ENCODE measurements at places on chromosomes 6 and 20.

GRCh38 chr20:54468082-54468481, 7.3 kb upstream of the DOK5 start:
- DNase-seq = no peak

DNA sequence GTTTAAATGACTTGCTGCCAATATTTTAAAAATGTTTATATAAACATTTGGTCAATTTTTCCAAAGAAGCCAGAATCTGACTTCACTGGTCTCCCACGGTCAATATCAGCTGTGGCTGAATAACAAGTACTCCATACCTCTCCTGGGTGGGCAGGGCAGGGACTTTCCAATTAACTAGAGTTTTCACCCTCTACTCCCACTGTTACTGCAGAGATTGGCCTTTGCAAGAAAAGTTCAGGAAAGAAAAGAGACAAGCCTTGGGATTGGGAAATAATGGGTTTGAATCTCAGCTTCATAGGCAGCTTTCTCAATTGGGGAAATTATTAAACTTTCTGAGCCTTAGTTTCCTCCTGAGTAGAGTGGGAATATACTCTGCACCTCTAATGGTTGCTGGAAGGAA, 236.9 kb downstream of the PRL start:
- DNase-seq = no peak

DNA sequence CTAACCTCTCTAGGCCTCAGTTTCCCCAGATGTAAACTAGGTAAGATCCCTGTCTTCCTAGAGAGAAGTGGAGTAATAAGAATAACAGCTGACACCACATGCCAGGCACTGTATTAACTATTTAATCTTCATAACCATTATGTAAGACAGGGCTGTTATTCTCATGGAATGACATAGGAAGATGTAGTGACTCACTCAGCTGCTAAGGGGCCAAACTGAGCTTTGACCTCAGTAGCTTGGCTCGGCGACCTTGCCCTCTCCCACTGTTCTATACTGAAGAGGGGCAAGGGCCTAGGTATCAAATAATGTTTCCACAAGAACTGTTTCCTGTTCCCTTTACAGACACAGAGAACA, 2.9 kb upstream of the MDGA1 start:
- DNase-seq = no peak

DNA sequence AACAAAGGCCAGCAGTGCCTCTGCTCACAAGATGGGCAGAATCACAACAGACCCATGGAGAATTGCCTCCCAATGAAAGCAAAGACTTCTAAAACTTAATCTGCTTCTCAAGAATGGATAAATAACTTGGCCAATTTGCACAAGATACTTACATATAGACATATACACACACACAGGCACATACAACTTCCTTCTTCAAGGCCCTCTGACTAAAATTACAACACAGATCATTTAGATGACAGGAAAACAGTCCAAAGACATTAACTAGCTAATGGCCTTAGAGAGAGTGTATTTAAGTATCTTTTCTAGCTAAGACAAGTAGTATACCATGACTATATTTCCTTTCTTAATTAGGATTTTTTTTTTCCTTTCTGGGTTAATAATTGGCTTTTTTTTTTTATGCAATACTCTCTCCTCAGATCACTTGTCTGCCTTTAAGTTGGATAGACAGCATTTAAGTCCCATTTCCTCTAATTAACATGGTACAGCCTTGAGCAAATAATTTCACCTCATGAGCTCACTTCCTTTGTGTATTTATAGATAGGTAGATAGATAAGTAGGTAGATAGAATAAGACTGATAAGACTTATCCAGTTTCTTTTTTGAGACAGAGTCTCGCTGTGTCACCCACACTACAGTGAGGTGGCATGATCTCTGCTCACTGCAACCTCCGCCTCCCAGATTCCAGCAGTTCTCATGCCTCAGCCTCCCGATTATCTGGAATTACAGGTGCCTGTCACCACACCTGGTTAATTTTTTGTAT, 70.0 kb downstream of the NRSN1 start:
- DNase-seq = no peak

GRCh38 chr6:161271343-161272030, 2.4 kb downstream of the AGPAT4 start:
- DNase-seq = no peak

- no peak for DNase-seq
These were observed 61.7 kb downstream of the METTL24 start for GRCh38 chr6:110296241-110297025.
